ENCODE measurements at places on chromosomes 12 and 14.

GRCh38 chr12:94851396-94852028 is 152.0 kb downstream of the NDUFA12 start:
- DNase-seq: no peak

DNA sequence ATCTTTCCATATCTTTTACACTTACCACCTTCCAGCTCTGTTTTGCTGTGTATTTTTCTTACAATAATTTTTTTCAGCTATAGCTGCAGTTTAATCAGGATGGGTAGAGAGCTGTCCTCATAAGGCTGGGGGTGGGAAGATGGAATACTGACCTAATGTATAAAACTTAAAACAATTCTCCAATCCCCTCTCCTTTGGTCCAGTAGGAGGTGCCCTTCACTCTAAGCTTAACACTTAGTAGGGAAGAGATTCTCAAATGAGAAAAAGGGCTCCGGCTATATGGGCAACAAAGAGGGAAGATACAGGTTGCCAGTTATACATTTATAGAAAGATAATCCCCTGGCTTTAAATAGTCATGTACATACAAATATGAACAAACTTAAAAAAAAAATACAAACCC is 2.8 kb downstream of the ORMDL2 start:
- DNase-seq: no peak

GRCh38 chr12:131513606-131514005 is 197.3 kb upstream of the SFSWAP start:
- DNase-seq: no peak

DNA sequence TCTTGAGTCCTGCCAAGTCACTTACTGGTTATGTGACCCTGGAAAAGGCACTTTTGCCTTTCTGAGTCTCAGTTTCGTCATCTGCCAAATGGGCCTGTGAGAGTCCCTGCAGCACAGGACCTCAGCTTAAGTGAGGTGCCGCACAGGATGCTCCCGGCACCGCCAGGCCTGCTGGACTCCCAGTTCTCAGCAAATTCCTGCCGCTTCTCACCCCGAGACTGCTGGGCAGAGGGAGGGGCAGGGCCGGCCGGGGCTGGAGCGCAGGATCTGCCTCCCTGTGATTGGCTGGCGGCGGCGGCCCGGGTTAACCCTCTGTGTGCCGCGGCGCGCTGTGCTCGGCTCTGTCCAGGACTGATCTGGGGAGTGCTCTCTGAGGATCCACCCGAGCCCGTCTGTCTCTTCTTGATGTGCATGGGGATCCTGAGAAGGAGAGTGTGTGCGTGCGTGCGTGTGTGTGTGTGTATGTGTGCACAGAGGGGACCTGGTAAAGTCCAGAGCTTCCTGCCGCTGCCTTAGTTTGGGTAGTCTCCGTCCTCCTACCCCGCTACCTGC is 8.6 kb downstream of the SETD1B start:
- no peak for DNase-seq

DNA sequence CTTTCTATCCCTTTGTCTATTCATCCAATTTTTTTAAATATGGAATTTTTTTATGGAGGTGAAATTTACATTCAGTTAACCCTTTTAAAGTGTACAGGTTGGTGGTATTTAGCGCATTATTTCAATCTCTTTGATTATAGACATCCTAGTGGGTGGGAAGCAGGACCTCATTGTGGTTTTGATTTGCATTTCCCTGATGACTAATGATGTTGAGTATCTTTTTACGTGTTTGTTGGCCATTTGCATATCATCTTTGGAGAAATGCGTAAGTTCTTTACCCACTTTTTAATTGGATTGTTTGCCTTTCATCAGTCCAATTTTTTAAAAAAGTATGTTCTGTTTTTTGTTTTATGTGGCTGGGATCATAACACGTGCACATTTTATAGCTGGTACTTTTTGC is 20.8 kb downstream of the PAPLN start:
- no peak for DNase-seq

DNA sequence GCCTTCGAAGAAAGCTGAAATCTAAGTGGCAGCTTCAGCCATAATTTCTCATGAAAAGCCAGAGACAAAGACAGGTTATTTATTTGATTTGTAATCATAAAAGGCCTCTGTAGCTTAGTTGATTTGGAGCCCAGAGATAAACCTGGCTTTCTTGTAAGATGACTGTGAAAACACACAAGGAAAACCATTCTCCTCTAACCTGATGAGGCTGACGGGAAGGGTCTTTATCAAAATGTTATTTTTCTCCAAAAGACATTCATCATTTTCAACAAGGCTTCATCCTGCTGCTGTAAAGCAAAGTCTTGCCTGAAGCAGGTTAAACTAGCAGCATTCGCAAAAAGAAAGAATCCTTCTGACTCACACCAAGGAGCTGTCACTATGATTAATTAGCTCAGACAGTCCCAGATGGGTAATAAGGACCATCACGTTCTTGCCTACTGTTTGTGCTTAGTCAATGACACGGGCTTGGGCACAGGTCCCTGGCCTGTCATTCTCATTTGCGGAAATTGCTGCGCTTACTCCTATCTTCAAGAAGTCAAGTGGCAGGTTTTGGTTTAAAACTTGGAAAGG is 286.6 kb downstream of the C12orf75 start:
- no peak for DNase-seq

GRCh38 chr14:104350463-104351185 is 212.2 kb downstream of the KIF26A start:
- no peak for DNase-seq

GRCh38 chr12:63313139-63313538 is 162.1 kb upstream of the AVPR1A start:
- DNase-seq: no peak

GRCh38 chr12:46904406-46905238 is 78.8 kb upstream of the SLC38A4 start:
- DNase-seq: no peak

GRCh38 chr12:124995200-124995961 is 1.9 kb downstream of the BRI3BP start:
- no peak for DNase-seq

DNA sequence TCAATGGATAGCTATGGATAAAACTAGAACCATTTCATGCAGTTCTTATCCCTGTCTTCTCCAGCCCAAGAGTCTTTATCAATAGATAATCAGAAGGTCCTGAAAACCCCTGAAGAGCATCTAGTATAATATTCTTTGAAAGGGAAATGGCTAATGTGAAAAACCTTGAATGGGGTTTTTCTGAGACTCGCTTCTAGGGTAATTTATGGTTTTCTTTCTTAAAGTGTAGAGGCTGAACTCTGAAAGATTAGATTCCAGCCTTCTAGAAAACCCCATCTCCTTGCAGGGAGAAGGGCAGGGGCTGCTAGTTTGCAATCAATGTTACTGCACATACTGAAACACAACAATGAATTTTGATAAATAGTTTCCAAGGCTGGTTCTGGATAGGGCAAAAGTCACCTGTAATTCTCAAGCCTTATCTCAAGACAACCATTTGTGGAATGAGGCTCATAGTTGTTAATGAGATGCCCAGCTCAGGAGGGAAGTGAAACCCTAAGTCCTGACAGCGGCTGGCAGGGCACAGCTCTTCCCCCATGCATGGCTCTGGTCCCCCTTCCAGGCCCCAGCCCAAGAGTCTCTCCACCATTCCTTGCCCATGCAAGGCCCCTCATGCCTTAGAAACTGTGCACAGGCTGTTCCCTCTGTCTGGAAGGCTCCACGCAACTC is 33.7 kb upstream of the PYGL start:
- DNase-seq: no peak

DNA sequence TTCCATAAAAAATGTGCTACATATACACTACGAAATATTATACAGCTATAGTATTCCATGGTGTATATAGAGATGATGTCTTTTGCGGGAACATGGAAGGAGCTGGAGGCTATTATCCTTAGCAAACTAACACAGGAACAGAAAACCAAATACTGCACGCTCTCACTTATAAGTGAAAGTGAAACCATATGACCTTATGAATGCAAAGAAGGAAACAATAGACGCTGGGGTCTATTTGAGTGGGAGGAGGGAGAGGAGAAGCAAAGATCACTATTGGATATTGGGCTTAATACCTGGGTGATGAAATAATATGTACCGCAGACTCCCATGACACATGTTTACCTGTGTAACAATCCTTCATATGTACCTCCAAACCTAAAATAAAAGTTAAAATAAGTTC is 142.8 kb downstream of the LRFN5 start:
- DNase-seq: no peak

- DNase-seq: no peak
These were observed 814.4 kb downstream of the FSCB start for GRCh38 chr14:43692706-43693105.

DNA sequence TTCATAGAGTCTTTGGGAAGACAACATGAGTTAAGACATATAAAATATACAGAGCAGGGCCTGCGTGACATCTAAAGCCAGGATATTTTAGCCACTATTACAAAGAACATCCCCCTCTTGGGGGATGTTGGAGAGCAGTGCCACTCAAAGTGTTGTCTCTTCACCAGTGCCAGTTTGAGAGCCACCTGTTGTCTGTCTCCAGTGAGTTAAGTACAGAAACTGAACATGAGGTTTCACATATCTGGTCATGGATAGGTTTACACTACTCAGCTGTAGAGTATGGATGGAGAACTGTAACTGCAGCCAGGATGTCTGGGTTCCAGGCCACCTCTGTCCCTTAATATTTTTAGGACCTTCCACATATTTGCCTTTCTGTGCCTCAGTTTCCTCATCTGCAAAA is 39.1 kb downstream of the RNFT2 start:
- DNase-seq: no peak

DNA sequence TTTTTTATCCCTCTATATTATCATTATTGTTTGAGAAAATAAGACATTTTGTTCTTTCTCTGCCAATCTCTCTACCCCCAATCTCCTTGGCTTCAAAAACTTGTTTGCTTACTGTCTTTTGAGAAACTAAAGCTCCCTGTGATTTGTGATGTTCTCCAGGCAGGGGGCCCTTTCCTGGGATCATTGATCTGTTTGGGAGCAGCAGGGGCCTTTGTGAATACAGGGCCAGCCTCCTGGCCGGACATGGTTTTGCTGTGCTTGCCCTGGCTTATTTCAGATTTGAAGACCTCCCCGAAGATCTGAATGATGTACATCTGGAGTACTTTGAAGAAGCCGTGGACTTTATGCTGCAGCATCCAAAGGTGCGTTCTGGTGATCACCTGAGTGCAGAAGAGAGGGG is 4.5 kb downstream of the ACOT6 start:
- no peak for DNase-seq

GRCh38 chr14:68468437-68469207 is 324.2 kb downstream of the ZFP36L1 start:
- peak; percentile 3 for DNase-seq

GRCh38 chr14:23182372-23183157 is 895 bp downstream of the SLC7A8 start:
- DNase-seq: no peak

DNA sequence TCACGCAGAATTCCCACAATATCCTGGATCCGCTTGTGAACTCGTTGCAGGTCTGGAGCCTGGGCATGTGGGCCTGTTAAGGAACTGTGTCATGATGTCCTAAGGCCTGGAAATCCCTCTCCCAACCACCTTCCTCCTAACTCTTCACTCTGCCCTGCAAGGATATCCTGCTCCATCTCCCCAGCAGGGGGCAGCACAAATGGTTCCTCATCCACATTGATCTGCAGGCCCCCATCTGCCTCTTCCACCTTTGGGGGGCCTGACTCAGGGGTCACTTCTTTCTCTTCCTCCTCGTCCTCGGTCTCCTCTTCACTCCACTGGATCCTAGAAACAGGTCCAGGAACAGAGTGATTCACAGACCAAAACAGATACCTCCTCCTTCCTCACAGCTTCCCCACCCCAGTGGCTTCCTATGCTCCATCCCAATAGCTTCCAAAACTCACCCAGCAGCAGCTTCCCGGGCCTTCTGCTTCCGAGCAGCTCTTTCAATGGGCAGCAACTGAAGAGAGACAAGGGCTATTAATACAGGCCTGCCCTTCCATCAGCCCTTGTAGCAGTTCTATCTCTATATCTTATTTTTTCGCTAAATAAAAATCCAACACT is 4.5 kb downstream of the NOP2 start:
- peak; percentile 48 for DNase-seq

GRCh38 chr14:50362764-50363713 is 33.6 kb downstream of the CDKL1 start:
- DNase-seq: no peak

DNA sequence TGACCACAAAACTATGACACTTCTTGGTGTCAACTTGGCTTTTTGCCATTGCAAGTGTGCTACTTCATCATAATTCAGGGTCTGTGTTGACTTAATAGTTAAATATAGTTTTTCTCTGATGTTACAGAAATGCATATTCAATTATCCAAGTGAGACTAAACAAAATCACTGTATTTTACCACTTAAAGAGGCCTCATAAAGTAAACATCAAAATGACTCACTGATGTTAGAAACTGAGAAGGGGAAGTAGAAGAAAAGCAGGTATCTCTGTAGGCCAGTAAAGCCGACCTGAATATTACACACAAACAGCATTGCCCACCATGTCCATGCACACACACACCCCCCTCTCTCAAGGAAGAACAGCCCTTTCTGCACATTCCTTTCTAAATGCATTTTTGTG is 55.4 kb downstream of the RPAP3 start:
- no peak for DNase-seq

DNA sequence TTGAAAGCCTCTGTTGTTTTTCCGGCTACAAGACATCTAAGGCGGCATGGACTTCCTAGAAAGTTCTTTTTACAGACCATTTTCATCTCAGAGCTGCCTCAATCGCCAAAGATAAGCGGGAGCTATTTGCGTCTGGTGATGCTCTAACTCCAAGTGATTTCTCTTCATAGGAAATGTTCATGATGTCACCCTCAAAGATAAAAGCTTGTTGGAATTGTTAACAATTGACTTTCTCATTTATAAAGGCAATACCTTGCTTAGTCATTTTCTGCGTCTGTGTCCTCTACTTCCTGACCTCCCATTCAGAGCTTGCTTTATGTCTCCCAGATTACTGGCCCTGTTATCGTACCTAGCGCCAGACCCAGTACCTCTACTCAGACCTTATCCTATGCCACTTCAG is 259.0 kb upstream of the G2E3 start:
- DNase-seq: no peak

GRCh38 chr12:95282266-95282665 is 64.7 kb downstream of the VEZT start:
- no peak for DNase-seq

DNA sequence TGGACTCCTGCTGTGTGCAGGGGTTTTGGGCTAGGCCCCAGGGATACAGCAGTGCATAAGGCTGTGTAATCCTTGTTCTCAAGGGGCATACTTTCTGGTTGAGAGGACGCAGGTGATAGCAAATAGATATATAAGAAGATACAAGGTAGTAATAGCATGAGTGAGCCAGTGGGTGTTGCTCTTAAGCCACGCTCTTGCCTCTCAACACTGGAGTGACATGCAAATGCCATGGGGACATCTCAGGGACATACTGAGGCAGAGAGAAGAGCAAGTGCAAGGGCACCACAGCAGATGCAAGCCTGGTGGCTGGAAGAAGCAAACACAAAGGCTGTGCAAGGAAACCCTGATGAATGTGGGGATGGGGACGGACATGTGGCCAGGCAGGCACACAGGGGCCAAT is 223.3 kb downstream of the CHST11 start:
- DNase-seq: no peak
